H1 (cell line): ENCODE measurements at places on chromosomes 13 and 19. TPM values are rescaled to one million over a fixed set of nuclear protein-coding genes. Genes with fewer than 3 reads are reported as not detected.

DNA sequence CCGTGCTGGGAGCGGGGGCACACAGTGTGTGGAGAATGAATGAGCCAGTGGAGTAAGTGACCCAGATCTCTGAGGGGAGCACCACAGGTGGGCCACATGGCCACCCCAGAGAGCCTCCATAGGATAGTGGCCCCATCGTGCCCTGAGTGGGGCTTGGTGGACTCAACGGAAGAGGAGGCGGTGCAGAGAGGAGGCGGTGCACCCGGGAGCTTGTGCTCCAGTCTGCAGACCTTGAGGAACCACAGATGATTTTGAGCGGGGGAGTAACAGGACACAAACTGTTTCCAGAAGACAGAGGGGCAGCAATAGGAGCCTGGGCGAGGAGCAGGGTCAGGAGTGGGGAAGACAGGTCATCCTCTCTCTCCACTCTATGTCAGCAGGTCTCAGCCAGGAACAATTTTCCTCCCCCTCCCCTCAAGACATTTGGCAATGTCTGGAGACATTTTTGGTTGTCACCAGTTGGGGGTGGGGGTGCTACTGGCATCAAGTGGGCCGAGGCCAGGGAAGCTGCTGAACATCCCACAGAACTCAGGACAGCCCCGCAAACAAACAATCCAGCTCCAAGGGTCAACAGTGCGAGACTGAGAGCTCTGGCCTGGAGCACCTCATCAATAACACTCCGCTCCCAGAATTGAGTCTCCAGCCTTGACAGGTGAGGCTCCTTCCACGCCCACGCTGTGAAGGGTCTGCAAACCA lies 182.2 kb downstream of the USP12 start:
- no peak for DNase-seq

The ZNF582 gene
- total RNA-seq: 3.8 and 5.8 TPM in 2 replicates

DNA sequence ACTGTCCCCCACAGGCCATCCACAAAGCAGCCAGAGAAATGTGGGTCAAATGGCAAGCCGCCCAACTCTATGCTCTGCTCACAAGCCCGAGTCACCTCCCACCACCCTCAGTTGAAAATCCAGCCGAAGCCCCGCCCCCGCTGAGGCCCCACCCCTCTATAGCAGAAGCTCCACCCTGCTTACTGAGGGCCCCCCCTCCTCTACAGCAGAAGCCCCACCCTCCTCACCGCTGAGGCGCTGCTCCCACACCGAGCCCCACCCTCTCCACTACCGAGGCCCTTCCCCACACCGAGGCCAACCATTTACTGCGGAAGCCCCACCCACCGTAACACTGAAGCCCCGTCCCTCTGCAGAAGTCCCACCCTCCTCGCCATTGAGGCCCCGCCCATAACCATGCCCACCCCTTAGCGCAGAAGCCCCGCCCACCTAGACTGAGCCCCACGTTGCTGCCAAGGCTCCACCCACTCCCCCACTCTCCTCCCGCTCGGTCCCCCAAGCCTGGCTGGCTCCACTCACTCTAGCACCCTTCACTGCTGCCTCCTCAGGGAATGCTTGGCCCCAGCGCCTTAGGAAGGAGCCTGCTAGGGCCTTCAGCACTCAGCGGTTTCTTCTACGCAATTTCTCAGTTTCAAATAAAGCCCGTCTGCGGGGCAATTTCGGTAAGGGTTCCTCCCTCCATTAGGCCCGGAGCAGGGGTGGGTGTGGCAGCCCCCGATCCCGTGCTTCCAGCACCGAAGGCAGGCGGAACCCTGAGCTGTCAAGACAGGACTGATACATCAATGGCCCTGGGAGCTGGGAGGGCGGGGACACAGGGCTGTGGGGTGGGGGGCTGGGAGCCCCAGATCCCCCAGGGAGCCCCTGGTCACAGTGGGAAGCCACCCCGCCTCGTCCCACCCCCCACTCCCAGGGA lies 9.0 kb upstream of the MYDGF start:
- peak; percentile 96 for DNase-seq

The FBXO27 gene
- total RNA-seq: 18.8 and 25.5 TPM in 2 replicates

DNA sequence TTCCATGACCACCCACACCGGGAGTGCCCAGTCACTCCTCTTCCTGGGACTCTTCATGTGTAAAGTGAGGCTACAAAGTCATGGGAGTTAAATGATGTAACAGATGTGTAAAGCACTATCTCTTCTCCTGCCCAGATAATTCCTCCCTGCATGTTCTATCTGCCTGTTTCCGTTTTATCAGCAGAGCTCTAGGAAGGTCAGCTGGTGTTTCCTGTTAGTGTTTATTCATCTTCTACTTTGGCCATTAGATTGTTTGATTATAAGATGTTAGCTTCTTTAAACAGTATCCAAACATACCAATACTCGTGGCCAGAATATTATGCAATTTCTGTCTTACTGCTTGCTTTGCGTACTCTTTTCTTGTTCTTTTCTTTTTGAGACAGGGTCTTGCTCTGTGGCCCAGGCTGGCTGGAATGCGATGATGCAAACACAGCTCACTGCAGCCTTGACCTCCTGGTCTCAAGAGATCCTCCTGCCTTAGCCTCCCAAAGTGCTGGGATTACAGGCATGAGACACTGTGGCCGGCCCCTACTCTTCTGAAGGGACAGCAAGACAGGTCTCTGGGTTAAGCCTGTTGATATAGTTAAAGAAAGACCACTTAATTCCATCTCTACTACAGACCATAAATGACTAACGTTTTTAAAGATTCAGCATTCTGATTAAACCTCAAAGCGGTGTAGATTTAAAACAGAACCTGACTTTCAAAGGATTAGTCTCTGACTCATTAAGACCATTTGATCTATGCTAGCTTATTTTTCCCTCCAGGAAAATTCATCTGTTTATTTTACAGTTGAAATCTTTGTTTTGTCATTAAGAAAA lies 97.4 kb upstream of the AKAP11 start:
- DNase-seq: no peak

DNA sequence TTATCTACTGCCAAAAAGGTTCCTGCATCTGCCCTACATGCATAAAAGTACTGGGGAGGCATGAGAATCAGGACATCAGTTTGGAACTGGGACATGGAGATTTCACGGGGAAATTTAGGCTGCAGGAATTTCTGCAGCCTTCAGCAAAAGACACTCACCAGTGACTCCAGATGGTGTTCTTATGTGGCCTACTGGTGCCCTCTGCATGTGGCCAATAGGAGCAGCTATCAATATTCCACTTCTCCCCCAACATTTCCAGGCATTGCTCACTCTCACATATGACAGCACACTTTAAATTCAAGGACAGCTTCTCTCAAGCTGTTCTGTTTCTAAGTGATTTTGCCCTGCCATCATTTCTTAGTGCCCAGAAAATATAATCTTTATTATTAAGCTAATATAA lies 570.5 kb upstream of the ARGLU1 start:
- DNase-seq: no peak

GRCh38 chr13:56378566-56378965 lies 762.2 kb upstream of the PRR20A start:
- no peak for DNase-seq

GRCh38 chr13:59743195-59743594 lies 420.5 kb downstream of the DIAPH3 start:
- DNase-seq: no peak

The ATF5 gene
- 13.1 TPM in 2 replicates for total RNA-seq

GRCh38 chr19:9958379-9958821 lies 22.1 kb upstream of the OLFM2 start:
- no peak for DNase-seq

DNA sequence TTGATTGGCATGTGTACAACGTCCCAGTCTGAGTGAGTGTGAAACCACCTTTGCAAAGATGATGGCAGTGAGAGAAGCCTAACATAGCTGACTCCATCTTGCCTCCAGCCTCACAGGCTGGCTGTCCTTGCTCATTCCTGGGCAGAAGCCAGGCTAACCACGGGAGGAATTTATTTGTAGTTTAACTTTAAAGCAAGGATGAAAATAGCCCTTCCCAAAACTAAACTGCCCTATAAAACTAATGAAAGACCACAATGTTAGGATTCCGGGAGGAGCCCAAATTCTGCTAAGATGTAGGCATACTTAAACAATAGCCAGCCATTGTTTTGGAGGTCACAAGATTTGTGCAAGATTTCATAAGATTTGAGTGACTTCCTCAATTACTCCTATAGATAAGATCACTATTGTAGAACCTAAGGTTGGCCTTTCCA lies 96.6 kb upstream of the LSM14A start:
- DNase-seq: no peak

GRCh38 chr13:109500146-109500773 lies 286.1 kb downstream of the IRS2 start:
- no peak for DNase-seq

DNA sequence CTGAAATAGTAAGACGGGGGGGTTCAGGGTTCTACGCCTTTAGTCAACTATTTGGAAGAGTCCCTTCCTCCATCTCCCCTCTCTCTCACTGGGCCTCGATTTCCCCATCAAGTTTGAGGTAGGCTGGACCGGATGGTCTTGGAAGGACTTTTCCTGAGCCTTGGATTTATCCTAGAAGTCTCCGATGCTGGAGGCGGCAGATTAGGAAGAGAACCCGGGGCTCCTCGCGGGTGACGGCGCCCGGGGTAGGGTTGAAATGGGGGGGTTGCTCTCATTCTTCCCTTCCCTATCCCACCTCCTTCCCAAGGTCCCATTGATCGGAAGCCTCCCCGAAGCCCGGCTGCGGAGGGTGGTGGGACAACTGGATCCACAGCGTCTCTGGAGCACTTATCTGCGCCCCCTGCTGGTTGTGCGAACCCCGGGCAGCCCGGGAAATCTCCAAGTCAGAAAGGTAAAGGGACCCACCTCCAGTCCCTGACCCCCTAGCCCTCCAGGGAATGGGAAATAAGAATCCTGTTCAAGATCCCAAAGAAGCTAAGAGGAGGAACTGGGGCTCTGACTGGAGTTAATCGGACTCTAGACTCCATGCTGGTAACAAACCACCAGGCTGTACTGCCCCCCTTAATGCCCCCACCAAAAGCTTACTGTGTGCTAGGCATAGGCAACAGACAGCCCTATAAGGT lies 781 bp downstream of the QPCTL start:
- peak; percentile 94 for DNase-seq
